ENCODE measurements at places on chromosomes 2 and 18. TPM values are rescaled to one million over a fixed set of nuclear protein-coding genes. Genes with fewer than 3 reads are reported as not detected.

The TEKT4 gene
- total RNA-seq: 0.28 TPM

The CACNB4 gene
- total RNA-seq: 0.20 TPM

The ATP6V1C2 gene
- 0.10 TPM for total RNA-seq

The VAMP8 gene
- 69.9 TPM for total RNA-seq

The NT5DC4 gene
- total RNA-seq: not detected

The SLC38A11 gene
- total RNA-seq: 2.2 TPM

The RSAD2 gene
- 1.6 TPM for total RNA-seq

The GLI2 gene
- total RNA-seq: 0.30 TPM

The LYG1 gene
- total RNA-seq: 0.65 TPM
